ENCODE measurements at places on chromosomes 6 and 20.

DNA sequence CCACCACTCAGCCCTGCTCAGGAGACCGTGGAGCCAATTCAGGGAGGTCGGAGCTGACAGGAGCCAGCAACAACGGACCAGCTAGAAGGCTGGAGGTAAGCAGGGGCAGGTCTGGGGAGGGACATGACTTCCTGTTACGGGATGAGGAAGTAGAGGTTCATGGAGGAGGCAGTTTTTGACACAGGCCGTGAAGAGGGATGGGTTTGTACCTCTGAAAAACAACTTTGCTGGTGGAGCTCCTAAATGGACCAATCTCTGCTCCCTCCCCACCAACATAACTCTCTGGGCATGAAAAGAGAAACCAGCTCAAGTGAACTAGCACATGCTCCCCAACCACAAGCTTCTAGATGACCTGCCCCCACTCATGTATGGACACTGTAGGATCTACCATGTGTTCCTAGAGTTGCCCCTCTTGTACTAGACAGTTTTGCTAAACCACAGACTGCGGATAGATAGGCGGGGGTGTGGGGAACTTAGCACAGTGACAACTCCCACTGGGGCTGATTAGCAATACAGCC lies 31.4 kb downstream of the RALGAPA2 start:
- no peak for DNase-seq

GRCh38 chr20:43825051-43825402 lies 89.6 kb upstream of the TOX2 start:
- DNase-seq, result no peak

DNA sequence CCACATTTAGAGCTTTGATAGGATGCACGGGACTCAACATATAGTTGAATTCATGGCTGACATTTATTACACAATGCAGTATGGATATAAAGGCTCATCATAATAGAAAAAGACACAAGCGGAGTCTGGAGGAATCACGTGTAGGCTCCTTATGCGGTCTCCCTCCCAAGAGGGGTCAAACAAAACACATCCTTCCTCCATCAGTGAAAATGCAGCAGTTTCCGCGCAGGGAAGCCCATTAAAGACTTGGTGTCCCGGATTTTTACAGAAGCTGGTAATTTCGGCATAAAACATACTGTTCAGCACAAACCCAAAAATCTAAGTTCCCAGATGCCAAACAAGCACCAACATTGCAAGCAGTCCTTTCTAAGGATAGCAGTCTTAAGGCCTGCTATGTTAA lies 1.1 kb downstream of the USP45 start:
- peak; percentile 11 for DNase-seq

GRCh38 chr6:107554918-107555317 lies 65.0 kb downstream of the SOBP start:
- no peak for DNase-seq

DNA sequence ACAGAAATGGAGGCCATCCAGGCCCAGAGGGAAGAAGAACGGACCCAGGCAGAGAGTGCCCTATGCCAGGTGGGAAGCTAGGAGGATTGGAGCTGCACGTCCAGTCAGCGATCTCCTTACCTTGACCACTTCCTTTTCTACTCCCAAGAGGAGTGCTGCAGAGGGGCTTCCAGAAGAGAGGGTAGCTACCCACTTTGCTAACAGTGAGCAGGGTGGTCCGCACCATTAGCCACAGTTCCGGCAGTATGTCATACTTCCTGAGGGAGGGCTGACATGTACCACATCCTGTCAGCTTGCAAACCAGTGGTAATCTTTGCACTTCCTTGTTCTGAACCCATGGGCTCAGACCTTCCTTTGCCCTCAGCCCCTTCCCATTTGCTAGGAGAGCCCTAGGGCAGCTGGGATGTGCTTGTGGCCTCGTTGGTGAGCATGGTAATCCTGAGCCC lies 35.4 kb downstream of the CEP250 start:
- DNase-seq, result no peak

GRCh38 chr6:33430991-33431879 lies 11.4 kb downstream of the SYNGAP1 start:
- DNase-seq, result peak; percentile 75

GRCh38 chr6:170075659-170076223 lies 215.1 kb downstream of the DLL1 start:
- DNase-seq, result no peak

DNA sequence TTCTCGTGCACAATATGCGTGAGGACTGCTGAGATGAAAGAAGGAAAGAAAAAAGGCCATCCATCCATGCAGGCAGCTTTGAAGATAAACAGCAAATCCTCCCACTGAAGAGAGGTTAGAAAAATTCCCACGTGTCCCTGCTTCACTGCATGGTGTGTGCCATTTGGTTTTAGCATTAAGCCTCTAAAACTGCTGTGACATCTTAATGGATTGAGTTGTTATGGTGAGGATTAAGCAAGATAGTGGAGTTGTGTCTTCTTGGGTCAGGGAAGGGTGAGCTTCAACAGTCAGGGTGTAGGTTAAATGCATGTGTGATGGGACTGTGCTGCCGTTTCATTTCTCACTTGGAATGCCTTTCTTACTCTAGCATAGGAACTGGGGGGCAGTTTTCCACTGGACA lies 50.5 kb downstream of the ZNF831 start:
- no peak for DNase-seq

- peak; percentile 38 for DNase-seq
These were observed 28.4 kb downstream of the IL20RA start for GRCh38 chr6:137016356-137016755.

DNA sequence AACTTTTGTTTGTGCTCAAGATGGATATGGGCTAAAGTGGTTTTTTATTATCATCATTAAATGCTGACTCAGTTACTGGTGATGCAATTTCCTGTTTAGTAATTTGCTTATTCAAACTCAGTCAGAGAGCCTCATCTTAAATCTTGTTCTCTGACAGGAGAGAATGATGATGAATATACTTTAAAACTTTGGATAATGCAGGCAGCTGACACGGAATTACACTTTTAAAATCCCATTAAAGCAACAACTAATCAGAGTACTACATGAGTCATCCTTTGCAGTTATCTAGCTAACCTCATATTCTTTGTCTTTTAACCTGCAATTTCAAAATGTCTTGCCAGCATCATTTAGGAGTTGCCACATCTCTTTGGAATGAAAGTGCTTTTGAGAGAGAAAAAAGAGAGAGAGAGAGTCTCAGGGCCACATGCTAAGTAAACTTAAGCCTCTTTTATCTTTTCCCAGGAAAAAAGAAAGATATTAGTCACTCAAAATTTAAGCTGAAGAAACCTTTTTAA lies 9.2 kb upstream of the C6orf141 start:
- DNase-seq, result peak; percentile 86

- DNase-seq, result no peak
These were observed 59.0 kb upstream of the MRAP2 start for GRCh38 chr6:83974409-83975050.

DNA sequence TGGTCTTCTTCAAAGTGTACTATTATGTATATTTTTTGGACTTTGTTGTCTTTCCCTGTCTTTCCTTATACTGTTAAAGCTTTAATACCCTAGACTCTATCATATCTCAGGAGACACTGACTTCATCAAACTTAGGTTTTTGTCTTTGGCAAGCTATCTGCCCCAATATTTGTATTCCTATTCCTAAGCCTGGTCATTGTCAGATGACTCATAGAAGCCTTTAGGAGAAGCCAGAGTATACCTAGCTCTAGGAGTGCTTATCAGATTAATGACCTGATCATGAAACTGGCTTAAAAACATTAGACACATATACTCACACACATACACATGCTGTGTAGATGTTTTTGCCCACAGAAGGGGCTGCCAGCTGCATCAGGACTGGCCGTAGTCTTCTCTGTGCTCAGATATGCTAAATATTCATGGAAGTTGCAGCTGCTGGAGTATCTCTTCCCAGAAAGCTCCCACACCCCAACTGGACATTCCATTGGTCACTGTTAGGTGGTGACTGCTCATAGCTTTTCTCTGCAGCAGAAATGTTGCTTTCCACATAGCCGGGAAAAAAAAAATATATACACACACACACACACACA lies 102.0 kb downstream of the ANKS1A start:
- peak; percentile 4 for DNase-seq

DNA sequence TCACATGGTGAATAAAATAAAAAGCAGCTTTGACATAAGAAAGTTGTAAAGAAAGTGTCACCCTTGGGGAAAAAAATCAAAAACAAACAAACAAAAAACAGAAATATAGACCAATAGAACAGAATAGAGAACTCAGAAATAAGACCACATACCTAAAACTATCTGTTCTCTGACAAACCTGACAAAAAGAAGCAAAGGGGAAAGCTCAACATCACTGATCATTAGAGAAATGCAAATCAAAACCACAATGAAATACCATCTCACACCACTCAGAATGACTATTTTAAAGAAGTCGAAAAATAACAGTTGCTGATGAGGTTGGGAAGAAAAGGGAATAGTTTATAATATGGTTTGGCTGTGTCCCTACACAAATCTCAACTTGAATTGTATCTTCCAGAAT lies 159.1 kb downstream of the TINAG start:
- no peak for DNase-seq

- DNase-seq, result no peak
These were observed 107.2 kb downstream of the MMS22L start for GRCh38 chr6:97175806-97176205.

DNA sequence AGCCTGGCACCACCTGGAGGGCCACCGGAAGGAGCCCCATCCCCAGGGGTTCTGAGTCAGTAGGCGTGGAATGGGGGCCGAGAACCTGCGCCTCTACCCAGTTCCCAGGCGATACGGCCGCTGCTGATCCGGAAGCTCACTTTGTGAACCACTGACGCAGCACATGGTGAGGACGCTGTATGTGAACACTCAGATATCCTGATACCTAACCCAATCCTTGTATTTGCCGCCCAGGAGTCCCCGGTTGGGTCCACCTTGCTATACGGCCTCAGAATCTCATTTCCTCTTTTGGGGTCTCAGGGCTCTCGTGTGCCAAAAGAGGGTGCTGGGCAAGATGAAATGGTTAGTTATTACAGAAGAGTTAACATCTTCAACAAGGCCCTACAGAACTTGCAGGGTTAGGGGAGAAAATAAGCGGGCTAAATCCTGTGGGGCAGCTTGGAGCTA lies 604 bp upstream of the RAB5IF start:
- DNase-seq, result no peak

DNA sequence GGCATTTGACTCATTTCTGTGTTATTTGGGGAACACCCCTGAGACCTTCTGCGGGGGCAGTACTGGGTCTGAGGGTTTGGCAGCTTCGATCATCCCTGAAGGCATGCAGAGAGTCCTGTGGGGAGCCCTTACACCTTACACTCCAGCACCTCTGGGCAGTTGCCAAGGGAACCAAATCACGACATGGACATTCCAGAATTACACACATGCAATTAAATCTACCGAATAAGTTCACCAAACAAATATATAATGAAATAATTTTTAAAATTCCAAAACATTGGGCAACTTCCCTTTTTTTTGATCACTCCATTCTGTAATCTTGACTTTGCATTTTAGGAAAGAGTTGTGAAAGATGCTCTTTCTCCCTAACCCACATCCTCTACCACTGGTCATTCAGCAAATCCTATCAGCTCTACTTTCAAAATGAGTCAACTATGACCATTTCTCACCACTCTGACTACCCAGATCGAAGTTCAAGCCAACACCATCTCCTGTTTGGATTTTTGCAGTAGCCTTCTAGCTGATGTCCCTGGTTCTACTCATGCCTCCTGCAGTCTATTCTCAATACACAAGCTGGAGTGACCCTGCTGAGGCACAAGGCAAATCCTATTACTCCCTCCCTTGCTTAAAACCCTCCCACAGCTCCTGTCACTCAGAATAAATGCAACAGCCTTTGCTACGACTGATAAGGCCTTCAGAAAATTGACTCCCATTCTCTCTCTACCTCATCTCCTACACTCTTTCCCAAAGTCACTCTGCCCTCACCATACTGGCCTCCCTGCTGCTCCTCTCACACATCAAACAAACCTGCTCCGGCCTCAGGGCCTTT lies 533.3 kb downstream of the HACE1 start:
- peak; percentile 82 for DNase-seq

DNA sequence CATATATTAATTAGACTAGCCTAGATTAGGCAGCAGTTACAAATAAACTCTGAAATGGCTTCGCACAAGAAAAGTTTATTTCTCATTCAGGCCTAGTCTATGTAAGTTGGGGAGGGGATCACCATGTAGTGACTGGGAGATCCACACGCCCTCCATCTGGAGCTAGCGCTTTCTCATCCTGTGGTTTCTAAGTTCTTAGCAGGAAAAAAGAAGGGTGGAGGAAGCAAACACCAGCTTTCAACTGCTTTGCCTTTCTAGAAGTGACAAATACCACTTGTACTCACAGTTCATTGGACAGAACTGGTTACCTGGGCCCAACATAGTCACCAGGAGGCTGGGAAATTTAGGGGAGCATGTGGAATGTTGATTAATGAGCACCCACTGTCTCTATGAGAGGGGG lies 46.6 kb downstream of the NDUFAF5 start:
- no peak for DNase-seq

- no peak for DNase-seq
These were observed 102.8 kb upstream of the TFAP2D start for GRCh38 chr6:50610562-50610961.

DNA sequence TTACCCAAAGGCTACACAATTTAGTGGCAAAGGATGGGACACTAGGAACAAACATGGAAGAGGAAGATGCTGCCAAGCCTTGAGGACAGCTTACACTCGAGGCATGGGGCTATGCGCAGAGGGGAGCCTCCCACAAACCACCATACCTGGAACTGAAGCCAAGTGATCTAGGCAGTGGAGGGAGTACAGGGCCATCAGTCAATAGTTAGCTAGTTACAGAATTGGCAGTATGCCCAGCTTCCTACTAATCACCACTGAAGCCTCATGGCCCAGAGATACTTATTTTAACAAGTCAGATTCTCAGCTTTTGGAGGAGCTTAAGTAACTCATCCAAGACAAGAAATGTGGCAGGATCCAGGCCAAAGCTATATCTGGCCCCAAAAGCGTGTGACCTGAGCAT lies 226.6 kb upstream of the MOCS1 start:
- no peak for DNase-seq

DNA sequence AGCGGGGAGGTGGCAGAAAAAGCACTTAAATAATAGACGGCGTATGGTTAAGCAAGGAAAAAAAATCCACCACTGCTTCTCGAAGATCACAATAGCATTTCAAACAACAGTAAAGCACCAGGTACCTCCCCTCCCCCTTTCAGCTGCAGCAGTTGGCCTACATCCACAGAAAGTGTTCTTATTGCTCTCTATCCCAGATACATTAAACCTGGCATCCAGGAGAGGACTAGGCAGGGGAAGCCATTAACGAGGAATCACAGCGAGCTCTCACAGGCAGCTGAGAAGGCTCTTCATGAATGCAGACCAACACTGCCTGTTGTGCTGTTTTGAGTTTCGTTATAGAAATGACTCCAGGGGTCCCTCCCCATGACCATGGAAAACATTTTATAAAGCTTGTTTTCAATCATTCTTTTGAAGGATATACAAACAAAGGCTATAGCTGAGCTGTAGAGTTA lies 11.8 kb downstream of the FYN start:
- no peak for DNase-seq

DNA sequence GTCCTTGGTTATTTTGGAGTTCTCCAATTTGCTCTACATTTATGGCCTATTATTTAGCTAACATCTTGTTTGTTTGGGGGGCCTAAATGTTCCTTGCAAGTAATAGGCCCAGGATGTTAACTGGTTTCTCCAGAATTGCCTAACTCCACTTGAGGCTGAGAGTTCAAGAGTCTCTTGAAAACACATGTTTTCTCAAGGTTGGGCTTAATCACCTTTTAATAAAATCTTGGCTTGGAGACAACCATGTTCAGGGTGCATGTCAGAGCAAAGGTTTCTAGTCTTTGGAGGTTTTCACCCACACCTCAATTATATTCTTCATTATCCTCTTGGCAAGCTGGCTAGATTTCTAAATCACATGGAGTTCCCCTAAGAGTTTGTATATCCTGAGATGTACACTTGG lies 54.2 kb downstream of the KLHL31 start:
- no peak for DNase-seq

- DNase-seq, result no peak
These were observed 21.0 kb upstream of the PNISR start for GRCh38 chr6:99446076-99446475.
